Activated T-cell treated with anti-CD3 and anti-CD28 coated beads, Interleukin-2, amount 50 U/mL, for 4 hours (primary cell): ENCODE measurements at places on chromosomes 2 and 18. TPM values are rescaled to one million over a fixed set of nuclear protein-coding genes. Genes with fewer than 3 reads are reported as not detected.

PNPT1 gene
- 111 TPM for total RNA-seq

ADD2 gene
- total RNA-seq, result 8.0 TPM

DAPL1 gene
- not detected for total RNA-seq

GRCh38 chr2:20617081-20617575 is 33.8 kb downstream of the HS1BP3 start:
- DNase-seq, result no peak

DNA sequence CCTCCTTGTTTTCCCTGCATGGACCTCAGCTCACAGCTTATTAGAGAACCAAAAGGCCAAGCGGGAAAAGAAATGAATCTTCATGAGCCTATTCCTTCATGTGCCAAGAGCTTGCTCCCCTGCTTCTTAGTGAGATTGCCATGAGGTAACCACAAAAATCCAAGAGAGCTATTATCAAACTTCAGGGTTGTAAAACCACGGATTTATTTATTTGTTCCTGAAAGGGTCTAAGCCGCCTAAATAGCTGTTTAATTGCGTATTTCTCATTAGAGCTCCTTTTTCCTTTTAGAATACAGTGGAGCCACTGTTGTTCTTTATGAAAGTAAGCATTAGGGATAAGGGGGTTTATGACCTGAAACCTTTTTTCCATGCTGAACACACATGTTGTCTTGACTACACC is 58.0 kb downstream of the SRD5A2 start:
- DNase-seq, result no peak

DNA sequence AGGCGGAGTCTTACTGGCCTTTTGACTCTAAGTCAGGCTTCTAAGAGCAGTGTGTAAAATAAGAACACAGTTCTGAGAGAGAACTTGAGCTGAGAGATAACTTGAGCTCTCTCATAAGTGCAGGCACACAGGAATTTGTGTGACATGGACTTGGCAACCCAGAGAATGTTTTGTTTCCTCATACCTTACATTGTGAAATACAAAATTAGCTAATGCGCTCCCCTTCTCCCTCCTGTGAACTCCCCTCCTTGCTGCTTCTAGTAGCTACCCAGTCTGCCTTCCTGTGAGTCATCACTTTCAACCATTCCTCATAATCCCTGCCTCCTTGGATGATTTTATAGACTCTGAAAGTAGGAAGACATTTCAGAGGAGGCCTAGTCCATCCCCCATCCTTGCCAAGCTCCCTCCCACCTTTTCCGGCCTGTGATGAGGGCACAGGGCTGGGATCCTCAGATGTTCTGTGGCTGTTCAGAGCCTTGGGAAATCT is 22.6 kb downstream of the FER1L5 start:
- no peak for DNase-seq

- DNase-seq, result no peak
Observed at GRCh38 chr2:145593280-145593679, 1073.4 kb upstream of the ZEB2 start.

DNA sequence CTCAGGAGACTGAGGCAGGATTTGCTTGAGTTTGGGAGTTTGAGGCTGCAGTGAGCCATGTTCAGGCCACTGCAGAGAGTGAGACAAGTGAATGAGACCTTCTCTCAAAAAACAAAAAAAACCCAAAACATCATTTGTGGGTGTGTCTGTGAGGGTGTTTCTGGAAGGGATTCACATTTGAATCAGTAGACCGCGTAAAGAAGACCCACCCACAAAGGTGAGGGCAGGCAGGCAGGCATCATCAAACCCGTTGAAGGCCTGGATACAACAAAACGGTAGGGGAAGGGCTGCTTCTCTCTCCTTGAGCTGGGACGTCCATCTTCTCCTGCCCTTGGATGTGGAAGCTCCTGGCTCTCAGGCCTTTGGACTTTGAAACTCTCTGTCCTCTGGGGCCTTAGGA is 25.4 kb downstream of the CDKL4 start:
- no peak for DNase-seq

DNA sequence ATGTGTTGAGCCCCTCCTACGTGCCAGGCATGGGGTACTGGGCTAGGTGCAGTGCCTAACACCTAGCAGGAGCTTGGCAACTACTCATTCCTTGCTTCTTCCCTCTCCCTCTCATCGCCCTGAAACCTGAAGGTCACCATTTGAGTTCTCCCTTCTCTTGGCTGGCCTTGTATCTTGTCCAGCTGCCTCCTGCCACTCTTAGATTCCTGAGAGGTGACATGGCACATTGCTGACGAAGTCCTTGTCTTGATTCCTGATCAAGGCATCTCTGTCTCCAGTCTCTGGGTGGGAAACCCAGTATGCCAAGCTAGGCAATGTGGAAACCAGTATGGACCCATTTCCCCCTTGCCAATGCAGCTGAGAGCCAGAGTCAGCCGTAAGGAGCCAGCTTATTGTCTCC is 9.0 kb upstream of the EFR3B start:
- no peak for DNase-seq

- DNase-seq, result no peak
Observed at GRCh38 chr18:59096098-59096789, 43.4 kb upstream of the SEC11C start.

- no peak for DNase-seq
Observed at GRCh38 chr18:47036298-47036874, 965 bp upstream of the ELOA2 start.

- DNase-seq, result no peak
Observed at GRCh38 chr2:226703514-226703913, 96.1 kb downstream of the IRS1 start.
